GM04503 (cell line): ENCODE measurements at places on chromosomes 2 and 18.

GRCh38 chr18:39959839-39960238 lies 1995.2 kb upstream of the PIK3C3 start:
- no peak for DNase-seq

GRCh38 chr2:174202188-174202587 lies 46.1 kb downstream of the OLA1 start:
- no peak for DNase-seq

- DNase-seq = no peak
Measured at GRCh38 chr2:128285329-128285931, 33.2 kb downstream of the HS6ST1 start.

- no peak for DNase-seq
Measured at GRCh38 chr2:239349453-239350135, 51.2 kb downstream of the HDAC4 start.

GRCh38 chr18:44510390-44510789 lies 170.3 kb upstream of the SETBP1 start:
- no peak for DNase-seq

- no peak for DNase-seq
Measured at GRCh38 chr2:41828052-41828643, 219.7 kb upstream of the PKDCC start.

- DNase-seq = peak; percentile 49
Measured at GRCh38 chr18:69161383-69162028, 239.2 kb upstream of the DOK6 start.

DNA sequence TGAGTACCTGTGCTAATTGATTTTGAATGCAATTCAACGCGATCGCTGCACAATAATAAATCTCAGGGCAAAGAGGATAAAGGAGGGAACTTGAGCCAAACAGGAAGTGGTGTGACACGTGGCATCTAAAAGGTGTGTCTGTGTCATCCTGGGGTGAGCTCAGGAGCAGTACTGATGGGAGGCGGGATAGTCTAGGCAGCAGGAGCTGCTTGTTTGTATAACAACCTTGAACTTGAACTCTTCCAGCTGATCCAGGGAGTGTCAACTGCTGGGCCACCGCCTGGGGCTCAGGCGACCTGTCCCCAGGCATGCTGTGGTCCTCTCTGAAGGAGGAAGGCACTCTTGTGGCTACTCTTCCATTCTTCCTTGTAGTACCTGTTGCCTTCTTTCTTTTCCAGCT lies 61.2 kb downstream of the BOD1L2 start:
- DNase-seq = no peak

DNA sequence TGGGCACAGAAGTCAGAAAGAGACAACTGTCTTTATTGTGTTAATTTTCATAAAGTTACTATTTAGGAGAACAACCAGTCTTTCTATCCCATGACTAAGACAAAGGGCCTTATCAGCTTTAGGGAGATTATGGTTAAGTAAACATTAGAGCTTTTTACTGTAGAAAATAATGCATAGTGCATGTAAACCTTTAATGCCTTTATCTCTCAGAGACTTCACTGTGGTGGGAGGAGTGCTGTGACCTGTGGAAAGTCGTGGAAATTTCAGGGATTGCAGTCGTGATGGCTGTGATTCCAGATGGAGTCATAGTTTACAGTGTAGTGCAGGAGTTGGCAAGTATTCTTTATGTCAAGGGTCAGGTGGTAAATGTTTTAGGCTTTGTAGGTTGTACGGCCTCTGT lies 15.8 kb downstream of the ZNF236 start:
- DNase-seq = no peak

DNA sequence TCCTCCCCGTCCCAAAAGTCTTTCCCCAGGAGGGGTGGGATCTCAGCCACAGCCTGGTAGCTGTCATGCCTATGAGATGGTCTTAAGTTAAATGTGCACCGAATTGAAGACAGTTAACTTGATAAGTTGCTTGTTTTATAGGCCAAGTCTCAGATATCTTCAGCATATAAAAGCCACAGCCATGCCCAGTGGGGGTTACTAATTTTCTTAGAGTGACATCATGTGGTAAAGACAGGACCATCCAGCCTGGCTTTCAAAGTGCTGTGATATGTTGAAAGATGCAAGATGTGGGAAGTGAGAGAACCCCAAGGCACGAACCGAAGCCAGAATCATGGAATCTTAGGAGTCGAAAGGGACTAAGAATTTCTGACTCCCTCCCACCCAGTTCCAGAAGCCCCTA lies 42.1 kb upstream of the FAM124B start:
- no peak for DNase-seq

DNA sequence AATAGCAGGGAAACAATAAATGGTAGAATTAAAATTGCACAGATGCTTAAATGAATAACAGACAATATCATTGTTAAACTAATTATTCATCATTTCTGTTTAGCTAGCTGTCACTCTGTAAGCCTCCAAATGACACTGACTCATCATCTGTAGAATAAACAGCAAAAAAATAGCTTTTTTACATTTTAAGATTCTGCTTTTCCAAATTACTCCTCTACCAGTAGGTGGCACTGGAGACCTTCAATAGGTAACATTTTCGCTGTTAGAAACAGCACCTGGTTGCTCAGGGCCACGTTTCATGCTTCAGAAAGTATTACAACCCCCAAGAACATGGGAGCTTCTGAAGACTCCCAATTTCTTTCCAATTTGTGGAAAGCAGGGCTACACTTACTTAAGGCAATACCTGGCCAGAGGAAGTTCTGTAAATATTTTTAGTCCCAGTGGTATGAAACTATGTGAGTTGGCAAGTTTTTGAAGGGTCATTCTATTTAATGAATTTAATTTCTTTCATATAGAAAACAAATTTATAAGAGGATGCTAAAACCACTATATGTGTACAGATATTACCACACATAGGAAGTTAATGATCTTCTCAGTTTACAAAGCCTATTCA lies 45.4 kb downstream of the TTN start:
- no peak for DNase-seq

- no peak for DNase-seq
Measured at GRCh38 chr2:16303273-16303577, 362.4 kb downstream of the CYRIA start.

- DNase-seq = no peak
Measured at GRCh38 chr2:125745514-125745913, 910.4 kb upstream of the GYPC start.

GRCh38 chr2:135011633-135012032 lies 35.6 kb downstream of the MAP3K19 start:
- DNase-seq = no peak

DNA sequence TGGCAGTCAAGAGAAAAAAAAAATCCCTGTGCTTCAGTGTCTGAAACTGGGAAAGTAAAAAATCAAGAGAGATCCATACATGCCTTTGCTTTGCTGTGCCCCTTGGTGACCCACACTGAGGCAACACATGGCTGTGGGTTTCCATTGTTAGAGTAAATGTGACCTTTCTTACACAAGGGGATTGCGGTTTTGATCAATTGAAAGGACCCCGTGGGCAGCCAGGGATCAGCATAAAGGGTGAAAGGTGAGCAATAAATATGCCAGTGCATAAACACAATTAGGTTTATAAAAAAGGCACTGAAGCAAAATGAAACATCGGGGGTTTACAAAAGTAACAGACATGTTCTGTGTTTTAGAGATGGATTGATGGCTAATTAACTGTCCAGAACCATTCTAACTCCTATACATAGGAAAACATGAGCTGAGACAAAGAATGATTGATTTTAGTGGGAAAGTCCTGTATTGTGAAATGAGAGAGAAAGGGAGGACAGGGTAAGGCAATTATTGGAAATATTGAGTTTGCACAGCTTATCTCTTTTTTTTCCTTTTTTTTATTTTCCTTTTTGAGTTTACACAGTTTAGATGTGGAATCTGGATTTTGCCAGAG lies 40.7 kb upstream of the BBS5 start:
- no peak for DNase-seq

DNA sequence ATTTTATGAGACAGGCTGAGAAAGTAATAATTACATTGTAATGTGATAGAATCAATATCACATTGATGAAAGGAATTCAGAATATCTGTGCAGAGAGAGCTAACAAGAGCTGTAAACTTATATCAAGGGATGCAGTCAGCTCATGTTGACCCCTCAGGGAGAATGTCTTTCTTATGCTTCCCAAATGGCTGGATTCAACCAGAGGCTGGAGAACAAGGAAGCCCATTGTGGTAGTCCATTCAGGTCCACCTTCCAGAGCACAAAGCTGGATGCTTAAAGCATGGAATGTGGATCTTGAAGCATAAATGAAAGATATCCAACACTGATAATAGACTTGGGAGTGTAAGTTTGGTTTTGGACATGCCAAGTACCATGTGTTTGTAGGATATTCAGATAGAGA lies 220.0 kb downstream of the FIGN start:
- no peak for DNase-seq

DNA sequence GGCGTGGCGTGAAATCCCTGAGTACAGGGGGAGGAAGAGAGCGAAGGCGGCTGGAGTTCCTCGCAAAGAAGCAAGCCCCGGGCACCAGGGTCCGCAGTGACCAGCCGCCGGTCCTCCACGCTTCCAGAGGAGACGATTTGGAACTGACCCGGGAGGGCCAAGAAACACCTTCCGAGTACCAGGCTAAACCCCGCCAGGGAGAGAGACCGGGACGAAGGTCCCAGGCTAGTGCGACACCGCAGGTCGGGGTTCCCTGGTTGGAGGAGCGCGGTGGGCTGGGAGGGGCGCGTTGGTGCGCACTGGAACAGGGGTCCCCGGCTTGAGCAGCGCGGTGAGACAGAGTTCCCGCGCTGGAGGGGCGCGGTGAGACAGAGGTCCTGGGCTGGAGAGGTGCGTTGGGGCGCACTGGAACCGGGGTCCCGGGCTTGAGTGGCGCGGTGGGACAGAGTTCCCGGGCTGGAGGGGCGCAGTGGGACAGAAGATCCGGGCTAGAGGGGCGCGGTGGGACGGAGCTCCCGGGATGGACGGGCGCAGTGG lies 901 bp downstream of the WDFY1 start:
- no peak for DNase-seq

GRCh38 chr2:43102366-43103092 lies 123.9 kb downstream of the ZFP36L2 start:
- no peak for DNase-seq

GRCh38 chr2:212723226-212723625 lies 184.6 kb upstream of the ERBB4 start:
- DNase-seq = no peak

- peak; percentile 77 for DNase-seq
Measured at GRCh38 chr2:234422273-234422732, 74.6 kb downstream of the ARL4C start.

DNA sequence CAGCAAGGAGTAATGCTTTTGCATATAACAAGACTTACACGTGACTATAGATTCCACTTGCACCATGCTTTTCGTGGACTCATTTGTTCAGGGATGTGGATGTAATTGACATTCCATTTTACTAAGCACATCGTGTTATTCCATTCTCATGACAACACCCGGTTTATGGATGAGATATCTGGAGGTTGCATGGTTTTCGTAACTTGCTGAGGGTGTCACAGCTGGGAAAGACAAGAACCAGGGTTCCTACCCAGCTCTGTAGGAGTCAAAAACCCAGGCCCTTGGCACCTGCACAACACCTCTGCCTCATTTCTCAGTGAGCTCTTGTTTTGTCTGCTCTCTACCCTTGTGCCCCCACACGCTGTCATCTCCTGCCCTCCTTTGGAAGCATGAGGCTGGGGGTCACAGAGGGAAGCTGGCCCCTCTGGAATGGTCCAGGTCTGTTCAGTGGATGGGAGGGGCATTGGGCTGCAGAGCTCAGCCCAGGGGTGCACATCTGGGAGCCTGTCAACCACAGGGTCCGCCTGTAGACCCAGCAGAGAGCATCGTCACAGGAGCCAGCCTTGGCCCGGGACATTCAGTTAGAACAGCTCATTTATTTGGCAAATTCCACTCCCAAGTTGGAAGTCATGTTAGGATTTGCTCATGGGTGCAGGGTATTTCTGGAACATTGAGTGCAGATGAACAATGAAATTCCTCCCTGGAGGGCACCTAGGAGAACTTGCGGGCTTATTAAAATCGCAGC lies 120.1 kb upstream of the TWIST2 start:
- DNase-seq = peak; percentile 99

DNA sequence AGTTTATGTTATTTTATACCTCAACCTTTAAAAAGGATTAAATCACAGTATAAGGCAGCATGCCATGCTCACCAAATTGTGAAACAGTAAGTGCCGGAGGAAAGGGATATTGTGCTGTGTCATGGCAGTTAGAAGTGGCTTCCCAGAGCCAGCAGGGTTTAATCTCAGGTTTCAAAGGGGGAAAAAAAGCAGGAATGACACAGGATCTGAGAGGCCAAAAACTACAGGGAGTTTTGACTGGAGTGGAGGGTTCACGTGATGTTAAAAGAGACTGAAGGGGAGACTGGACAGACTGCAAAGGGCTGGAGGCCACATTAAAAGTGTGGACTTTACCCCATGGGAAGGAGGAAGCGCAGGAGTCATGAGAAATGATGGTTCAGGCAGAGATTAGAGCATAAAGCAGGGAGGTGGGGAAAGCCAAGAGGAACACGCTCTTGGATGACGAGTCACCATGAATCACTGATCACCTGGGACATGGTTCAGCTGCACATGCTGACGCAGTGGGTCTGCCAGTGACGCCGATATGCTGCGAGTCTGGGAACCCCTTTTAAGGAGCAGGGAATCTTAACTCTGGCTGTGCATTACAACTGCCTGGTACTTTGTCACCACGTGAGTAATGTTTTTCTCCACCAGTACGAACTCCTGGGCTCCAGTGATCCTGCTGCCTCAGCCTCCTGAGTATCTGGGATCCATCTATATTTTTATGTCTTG lies 6.1 kb downstream of the CHMP1B start:
- peak; percentile 84 for DNase-seq

GRCh38 chr2:143282684-143283083 lies 153.5 kb downstream of the ARHGAP15 start:
- DNase-seq = no peak

DNA sequence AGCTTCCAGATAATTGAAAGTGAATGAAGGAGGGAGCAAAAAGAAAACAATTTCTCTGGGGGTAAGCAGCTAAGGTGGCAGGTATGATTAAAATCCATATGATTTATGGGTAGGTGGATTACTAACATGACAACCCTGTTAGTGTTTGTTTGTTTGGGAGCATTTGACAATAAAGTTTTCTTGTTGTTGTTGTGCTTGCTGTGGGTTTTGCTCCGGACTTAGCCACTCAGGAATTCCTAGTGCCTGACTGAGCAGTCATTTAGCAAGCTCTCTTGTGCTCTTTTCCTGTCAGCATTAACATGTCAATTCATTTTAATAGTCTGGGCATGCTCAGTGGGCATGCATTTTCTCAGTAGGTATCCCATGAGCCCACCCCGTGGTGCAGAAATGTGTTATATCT lies 674.8 kb upstream of the ZEB2 start:
- DNase-seq = no peak

DNA sequence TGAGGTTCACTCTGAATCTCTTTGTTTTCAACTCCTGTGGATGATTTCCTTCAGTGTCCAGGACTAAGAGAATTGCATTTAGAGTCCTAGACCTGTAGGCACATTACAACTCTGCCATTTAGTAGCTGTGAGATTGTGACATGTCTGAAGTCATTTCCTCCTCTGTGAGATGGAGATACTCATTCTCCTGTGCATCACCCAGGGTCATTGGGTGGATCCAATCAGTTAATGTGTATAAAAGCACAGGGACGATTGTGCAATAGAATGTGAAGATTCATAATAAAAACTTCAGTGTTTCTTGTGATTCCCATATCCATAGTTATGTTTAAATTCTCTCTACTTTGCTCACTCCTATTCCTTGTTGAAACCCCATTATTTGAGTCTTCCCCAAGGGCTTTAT lies 113.6 kb downstream of the DIS3L2 start:
- DNase-seq = peak; percentile 27
